ENCODE measurements at places on chromosomes 7 and 10.

GRCh38 chr7:149664666-149665065 is 108.7 kb downstream of the ZNF467 start:
- DNase-seq = no peak

GRCh38 chr10:92991513-92991912 is 69.1 kb upstream of the CYP26C1 start:
- no peak for DNase-seq

GRCh38 chr7:92740134-92740533 is 96.2 kb downstream of the CDK6 start:
- no peak for DNase-seq

GRCh38 chr7:106806556-106806955 is 58.5 kb upstream of the PIK3CG start:
- DNase-seq = no peak

DNA sequence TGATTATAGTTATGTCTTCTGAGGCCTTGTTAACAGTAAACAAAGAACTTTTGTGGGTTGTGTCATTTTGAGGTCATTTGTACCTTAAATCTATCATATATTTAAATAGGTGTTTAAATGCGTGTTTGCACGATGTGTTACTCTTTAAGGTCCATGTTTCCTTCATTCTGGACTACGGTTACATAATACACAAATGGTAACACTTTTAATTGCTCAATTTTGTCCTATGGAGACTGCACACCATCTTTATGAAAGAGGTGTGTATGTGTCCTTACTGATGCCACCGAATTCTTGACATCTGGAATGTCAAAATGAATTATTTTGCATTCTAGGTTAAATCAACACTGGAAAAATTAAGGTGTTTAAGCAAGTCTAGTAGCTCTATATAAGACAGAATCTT is 1.7 kb downstream of the PALS2 start:
- DNase-seq = no peak

DNA sequence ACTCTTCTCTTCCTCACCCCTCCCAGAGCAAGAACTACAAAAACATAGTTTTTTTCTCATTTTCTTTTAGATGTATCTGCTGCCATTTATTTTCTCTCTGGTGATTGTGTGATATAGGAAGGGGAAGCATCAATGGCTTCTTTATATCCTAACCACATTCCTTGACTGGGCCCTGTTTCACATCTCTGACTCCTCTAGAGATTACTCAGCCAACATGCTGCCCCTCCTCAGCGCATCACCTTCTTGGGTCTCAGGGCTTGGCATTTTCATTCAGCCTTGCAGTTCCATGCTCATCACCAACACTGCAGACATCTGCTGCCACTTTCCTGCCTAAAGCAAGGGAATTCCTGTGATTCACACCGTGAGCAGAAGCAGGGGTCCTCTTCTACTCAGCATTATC is 705.5 kb downstream of the AUTS2 start:
- no peak for DNase-seq

DNA sequence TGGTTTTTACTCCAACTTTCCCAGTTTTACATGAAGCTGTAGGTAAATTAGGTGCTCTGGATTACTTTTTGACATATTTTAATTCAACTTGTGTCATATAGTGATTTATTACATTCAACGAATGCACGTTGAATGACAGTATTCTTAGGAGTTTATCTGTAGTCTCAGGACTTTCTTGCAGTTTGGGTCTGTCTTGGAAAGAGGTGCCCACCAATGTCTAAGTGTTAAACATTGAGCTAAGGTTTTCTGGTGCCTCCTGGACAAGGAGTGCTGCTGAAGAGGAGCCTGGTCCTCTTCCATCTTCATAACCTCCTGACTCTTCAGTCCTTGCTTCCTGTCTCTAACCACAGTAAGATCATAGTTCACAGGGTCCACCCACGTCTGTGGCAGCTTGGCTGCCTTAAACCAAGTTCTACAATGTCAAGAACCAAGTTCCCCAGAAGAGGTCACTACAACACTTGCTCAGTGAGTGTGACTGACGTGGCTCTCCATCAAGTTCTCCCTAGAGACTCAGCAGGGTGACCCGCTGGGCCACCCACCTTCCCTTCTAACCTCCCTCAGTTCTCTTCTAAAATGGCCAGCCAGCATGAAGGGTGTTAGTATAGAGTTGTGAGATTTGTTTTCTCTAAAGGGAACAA is 6.1 kb downstream of the NPY start:
- DNase-seq = peak; percentile 37

- no peak for DNase-seq
Observed at GRCh38 chr10:86224354-86225102, 142.1 kb downstream of the GRID1 start.

- DNase-seq = no peak
Observed at GRCh38 chr7:46810986-46811385, 770.9 kb downstream of the TNS3 start.

DNA sequence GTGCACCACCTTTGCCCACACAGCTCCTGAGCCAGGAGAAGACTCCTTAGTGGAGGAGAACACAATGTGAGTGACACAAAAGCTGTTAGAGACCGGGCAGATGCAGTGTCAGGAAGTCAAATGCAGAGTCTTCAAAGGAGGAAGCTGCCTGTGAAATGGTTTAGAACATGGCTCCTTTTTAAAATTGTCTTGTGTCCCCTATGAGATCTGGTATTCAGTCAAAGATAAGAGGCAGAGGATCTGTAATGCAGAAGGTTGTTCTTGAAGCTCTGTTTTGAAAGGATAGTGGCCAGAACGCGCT is 133.0 kb downstream of the VIPR2 start:
- DNase-seq = no peak

DNA sequence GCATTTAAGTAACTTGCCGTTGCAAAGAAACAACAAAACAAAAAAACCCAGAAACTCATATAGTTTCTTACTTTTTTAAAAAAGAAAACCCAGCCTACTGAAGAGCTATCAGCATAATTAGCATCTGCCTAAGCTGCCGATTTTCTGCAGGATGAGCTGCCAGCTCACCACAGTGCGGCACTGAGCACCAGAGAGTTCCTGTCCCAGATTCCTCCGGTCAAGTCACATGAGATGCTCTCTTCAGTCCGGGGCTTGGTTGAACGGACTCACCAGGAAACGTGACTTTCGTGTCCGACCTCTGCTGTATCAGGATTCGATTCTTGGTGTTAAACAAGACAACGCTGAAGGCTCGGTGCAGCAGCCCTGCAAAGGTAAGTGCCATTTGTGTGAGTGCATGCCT is 3.2 kb downstream of the IDI2 start:
- DNase-seq = no peak

DNA sequence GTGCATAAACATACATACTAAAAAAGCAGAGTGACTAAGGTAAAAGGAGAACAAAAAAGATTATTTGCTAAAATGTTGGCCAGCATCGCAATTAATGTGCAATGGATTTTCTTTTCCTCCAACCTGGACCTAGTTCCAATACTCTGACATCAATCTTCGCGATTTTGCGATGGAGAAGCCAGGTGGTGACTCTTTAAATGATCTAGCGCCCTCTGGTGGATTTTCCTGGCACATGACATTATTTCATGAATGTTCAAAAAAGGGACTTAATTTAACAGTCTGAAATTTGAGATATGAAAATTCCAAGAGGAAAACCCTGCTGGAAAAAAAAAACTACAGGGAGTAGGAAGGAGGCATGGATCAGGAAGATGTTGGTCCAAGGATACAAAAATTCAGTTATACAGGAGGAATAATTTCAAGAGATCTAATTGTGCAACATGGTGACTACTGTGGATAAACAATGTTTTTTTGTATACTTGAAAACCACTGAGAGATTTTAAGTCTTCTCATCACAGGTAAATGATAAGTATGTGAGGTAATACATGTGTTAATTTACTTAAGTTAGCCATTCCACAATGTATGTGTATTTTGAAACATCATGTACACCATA is 4.3 kb upstream of the KCNMA1 start:
- peak; percentile 90 for DNase-seq

GRCh38 chr10:99921948-99922347 is 87.8 kb downstream of the DNMBP start:
- no peak for DNase-seq

- no peak for DNase-seq
Observed at GRCh38 chr7:151607464-151607867, 87.8 kb upstream of the RHEB start.

DNA sequence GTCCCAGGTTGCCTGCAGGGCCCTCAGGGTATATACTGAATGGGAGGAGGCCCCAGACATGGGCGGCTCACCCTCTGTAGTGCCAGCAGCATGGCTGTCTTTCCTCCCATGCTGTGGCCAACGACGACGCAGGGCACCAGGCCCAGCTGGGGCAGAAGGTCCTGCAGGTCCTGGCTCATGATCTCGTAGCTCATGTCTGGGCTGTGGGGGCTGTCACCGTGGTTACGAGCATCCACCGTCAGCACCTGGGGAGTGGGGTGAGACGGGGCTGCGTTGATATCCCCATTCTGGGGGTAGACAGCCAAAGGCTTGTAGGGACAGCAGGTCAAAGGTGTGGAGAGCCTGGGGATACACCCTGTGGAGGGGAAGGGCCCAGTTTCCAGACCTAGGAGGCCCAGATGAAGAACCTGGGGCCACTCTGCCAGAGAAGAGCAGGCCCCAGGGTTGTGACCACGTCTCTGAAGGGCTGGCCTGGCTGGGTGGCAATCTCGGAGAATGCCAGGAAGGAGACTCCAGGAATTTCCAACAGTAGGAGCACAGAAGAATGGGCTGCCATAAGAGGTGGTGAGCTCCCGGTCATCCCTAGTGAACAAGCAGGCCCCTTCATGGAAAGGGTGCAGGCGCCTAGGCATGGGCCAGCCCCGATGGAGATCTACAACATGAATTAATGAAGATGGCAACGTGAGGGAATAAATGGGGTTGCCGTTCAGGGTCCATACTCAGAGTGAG is 947 bp downstream of the ABHD11 start:
- no peak for DNase-seq

GRCh38 chr7:1631678-1632077 is 38.4 kb upstream of the ELFN1 start:
- no peak for DNase-seq

GRCh38 chr7:156094350-156095146 is 282.3 kb upstream of the SHH start:
- peak; percentile 73 for DNase-seq

DNA sequence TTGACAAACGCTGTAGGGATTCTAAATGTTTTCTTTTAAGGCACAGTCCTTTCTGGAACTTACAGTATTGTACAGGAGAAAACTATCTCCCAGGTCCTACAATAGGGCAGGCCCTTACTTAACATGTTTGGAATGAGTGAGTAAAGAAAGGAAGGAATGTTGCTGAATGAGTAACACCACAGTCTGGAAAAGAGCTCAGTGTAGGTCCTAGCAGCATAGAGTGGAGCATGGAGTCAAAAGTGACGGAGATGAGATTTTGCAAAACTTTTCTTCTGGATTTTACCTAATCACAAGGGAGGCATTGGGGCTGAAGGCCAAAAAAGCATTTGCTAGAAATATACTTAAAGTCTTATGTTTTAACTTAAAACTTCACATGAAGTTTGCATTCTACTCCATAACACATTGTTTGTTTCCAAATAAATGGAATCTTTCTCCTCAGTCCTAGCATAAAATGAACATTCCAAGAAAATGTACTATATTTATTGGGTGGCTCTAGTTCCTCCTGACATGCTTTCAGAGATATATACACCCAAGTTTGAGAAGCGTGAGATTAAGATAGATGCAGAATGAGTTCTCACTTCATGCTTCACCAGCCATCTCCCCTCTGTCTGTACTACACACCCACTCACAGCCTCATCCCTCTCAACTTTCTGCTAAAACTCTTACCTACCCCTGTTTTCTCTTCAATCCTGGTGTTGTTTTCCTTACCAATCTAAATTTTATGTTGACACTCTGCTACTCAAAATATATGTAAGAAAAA is 20.2 kb upstream of the ADD3 start:
- DNase-seq = no peak

DNA sequence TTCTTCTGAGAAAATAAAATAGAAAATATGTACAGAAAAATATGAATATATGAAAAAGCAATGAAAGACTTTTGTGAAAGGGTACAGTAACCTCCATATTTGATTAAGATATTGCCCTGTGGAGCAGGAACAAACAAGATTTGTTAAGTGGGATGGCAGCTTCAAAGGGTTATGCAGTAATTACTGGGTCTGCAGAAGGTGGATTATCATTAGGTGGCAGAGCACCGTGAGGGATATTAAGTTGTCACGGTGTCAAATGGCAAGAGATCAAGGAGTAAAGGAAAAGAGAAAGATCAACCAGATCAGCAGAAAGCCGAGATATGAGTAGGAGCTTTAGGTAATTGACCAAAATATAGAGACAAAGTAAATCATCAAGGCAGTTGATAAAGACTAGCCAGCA is 44.1 kb downstream of the DGKB start:
- no peak for DNase-seq

DNA sequence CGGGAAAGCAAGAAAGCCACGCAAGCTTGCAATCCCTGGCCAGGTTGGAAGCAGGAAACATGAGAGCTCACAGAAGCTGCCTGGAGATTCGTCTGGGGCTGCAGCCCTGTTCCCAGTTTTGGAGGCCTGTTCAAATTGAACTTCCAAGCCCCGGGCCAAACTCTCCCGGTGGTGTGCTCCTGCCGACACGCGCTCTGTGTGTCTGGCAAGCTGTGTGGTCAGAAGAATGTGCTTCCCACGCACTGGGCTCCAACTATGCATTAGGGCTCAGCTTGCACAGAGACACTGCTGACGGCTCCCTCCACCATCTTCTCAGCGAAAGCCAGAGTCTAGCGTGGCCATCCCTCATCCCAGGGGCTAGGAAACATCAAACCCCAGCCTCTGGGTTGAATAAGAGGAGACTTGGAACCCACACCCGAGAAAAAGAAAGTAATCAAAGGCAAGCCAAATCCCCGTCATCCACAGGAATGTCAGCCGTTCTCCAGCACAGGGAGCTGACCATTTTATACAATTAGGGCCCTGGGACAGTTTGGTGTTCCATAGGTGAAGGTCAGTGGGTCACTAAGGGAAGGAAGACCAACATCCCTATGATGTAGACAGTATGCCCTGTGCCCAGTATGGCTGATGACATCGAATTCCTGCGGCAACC is 107.2 kb downstream of the FGFR2 start:
- DNase-seq = peak; percentile 67

GRCh38 chr7:158313931-158314330 is 273.7 kb downstream of the PTPRN2 start:
- DNase-seq = no peak

- no peak for DNase-seq
Observed at GRCh38 chr10:27440021-27440420, 64.1 kb upstream of the RAB18 start.

DNA sequence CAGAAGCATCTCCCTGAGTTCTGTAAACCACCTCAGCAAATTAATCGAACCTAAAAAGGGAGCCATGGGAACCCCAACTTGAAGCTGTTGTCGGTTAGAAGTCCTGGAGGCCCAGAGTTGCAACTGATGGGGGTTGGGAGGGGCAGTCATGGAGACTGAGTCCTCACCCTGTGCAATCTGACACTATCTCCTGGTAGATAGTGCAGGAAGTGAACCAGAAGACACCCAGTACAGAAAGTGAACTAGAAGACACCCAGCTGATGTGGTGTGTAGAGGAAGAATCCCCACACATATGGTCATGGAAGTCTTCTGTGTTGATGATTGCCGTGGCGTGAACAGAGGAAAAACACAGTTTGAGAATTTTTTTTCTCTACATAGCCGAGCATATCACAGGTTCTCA is 58.8 kb upstream of the SRRM3 start:
- DNase-seq = no peak

- no peak for DNase-seq
Observed at GRCh38 chr7:112556633-112557032, 75.8 kb downstream of the LSMEM1 start.

All from testis (tissue), 5 donors.